ENCODE measurements at places on chromosomes 7 and 10.

DNA sequence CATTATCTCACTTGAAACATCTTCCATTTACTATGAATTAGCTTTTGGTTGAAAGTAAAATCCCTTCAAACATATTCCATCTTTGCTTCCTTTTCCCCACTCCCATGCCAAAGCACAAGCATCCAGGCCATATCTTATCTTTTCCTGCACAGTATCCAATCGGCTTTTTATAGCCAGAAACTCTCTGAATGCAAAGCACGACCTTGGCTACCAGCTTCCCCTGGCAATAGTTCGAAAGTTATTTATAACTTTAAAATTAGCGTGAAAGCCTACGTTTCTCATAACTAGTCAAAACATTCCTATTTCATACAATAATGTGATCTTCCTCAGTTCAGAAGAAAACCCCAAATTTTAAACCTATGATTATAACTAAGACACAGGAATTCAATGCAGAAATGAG lies 440 bp downstream of the CTNNA3 start:
- no peak for DNase-seq

DNA sequence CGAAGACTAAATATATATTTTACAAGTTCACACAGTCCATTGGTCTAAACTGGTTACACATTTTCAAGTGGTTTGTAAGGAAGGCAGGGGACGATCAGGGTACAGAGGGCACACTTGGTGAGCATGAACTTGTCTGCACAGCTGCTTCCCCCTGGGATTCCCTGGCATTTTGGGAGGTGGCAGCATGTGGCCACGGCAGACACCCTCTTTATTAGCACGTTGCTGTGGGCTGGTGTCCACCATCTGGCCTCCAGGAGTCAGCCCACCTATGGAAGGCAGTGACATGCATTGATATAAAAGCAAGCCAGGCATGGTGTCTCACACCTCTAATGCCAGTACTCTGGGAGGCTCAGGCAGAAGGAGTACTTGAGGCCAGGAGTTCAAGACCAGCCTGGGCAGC lies 350.2 kb downstream of the TYW1 start:
- no peak for DNase-seq

- no peak for DNase-seq
Measured at GRCh38 chr10:25604591-25604990, 329.4 kb upstream of the MYO3A start.

GRCh38 chr10:73875139-73875475 lies 752 bp upstream of the CAMK2G start:
- no peak for DNase-seq

DNA sequence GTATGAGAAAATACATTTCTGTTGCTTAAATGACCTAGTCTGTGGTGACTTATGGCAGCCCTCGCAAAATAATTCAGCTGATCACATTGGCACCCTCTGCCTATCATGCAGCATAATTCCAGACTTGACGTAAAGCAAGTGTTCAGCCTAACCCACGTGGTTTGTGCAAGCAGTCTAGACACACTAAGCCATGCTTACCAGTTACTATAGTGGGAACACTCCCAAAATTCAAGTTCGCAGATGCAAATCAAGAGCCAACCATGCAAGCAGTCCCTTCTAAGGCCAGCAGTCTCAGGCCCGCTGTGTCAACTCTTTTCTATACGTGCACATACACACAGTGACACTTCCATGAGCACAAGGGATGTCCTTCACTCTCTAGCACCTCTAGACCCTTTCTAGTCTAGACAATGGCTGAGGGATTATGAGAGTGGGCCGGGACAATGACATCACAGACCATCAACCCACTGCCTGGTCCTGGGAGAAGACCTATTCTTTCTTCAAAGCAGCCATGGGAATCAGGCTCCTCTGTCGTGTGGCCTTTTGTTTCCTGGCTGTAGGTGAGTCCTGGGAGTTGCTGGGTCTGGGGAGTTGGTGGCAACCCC lies 29.0 kb upstream of the PRSS1 start:
- DNase-seq, result no peak

- DNase-seq, result no peak
Measured at GRCh38 chr10:48455392-48456151, 149.1 kb downstream of the MAPK8 start.

- DNase-seq, result no peak
Measured at GRCh38 chr7:36652431-36652830, 71.9 kb downstream of the AOAH start.

Measured in stimulated activated CD8-positive, alpha-beta memory T cell treated with anti-CD3 and anti-CD28 coated beads, Interleukin-2, amount 100 ng/mL, for 1 hour (primary cell).